ENCODE measurements at places on chromosomes 3 and 15. TPM values are rescaled to one million over a fixed set of nuclear protein-coding genes. Genes with fewer than 3 reads are reported as not detected.

GRCh38 chr3:11130385-11130784 lies 23.9 kb upstream of the HRH1 start:
- no peaks in the 10 kb centered on the region for H3K27me3 ChIP-seq
- DNase-seq: no peak
- no peak overlapping the region for H3K27ac ChIP-seq
- H3K36me3 ChIP-seq: no peaks in the 10 kb centered on the region
- no peak overlapping the region for H3K4me3 ChIP-seq
- H3K4me1 ChIP-seq: no peaks in the 10 kb centered on the region

DNA sequence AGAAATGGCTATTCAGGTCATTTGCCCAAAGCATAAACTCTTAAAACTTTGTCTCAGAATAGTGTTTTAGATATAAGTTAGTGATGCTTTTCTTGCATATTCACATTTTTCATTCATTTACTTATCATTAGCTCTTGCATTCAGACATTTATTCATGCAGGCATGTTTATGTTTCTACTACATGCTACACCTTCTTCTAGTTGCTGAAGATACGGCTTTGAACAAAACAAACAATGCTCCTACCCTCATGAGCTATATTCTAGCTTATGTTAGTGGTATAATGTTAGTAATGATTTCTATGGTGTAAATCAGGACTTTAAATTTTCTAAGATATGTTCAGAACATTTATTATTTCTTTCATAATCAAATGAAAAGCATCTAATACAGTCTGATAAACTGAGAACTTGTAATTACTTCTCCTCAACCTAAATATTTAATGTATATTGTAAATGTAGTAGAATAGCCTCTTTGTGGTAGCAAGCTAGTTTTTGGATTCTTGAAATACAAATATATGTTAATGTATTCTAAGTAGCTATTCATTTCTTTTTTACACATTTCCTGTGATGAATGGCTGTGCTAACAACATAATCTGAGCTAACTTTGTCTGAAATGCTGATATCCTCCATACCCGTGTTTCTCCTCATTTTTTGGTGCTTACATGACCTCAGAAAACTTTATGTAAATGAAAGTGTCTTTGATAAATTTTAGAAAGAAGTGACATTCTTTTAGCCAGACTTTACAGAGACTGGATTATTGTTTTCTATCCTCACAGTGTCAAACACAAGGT lies 15.5 kb upstream of the GOLGA8B start:
- H3K27me3 ChIP-seq: peaks cover 3% of the 10 kb centered on the region
- H3K4me1 ChIP-seq: no peaks in the 10 kb centered on the region
- no peak overlapping the region for H3K4me3 ChIP-seq

DNA sequence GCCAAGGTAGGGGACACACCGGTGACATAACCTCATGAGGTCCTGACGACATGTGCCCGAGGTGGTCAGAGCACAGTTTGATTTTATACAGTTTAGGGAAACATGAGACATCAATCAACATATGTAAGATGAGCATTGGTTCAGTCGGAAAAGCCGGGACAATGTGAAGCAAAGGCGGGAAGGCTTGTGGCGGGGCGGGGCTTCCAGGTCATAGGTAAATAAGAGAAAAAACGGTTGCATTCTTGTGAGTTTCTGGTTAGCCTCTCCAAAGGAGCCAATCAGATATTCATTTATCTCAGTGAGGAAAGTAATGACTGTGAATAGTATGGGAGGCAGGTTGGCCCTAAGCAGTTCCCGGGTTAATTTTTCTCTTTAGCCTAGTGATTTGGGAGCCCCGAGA lies 271.7 kb upstream of the ATP10A start:
- H3K4me3 ChIP-seq: no peak overlapping the region
- H3K27me3 ChIP-seq: peaks cover 8% of the 10 kb centered on the region
- H3K36me3 ChIP-seq: no peaks in the 10 kb centered on the region
- H3K27ac ChIP-seq: no peak overlapping the region
- peaks cover 2% of the 10 kb centered on the region for H3K4me1 ChIP-seq

GRCh38 chr15:39517122-39517855 lies 63.6 kb upstream of the THBS1 start:
- peaks cover 7% of the 10 kb centered on the region for H3K27me3 ChIP-seq
- no peak for DNase-seq
- no peak overlapping the region for H3K27ac ChIP-seq
- H3K4me3 ChIP-seq: no peak overlapping the region
- H3K36me3 ChIP-seq: no peaks in the 10 kb centered on the region

- H3K4me3 ChIP-seq: no peak overlapping the region
- DNase-seq: no peak
- H3K27ac ChIP-seq: peak overlapping the region; percentile 69
- H3K27me3 ChIP-seq: no peaks in the 10 kb centered on the region
- H3K4me1 ChIP-seq: peaks cover 33% of the 10 kb centered on the region
Observed at GRCh38 chr3:53035825-53036619, 9.9 kb downstream of the SFMBT1 start.

GRCh38 chr3:196287090-196287439 lies 461 bp downstream of the PCYT1A start:
- H3K4me1 ChIP-seq: peaks cover 37% of the 10 kb centered on the region
- peak overlapping the region; percentile 98 for H3K27ac ChIP-seq
- peak overlapping the region; percentile 99 for H3K4me3 ChIP-seq
- no peaks in the 10 kb centered on the region for H3K27me3 ChIP-seq
- H3K36me3 ChIP-seq: peaks cover 6% of the 10 kb centered on the region

STIMATE gene
- polyA plus RNA-seq: 6.4 TPM

ARID3B gene
- polyA plus RNA-seq: 10.0 TPM

C3orf49 gene
- polyA plus RNA-seq: not detected

PAK6 gene
- polyA plus RNA-seq: not detected

Data from naive B cell (primary cell).